ENCODE measurements at places on chromosomes 7 and 10. TPM values are rescaled to one million over a fixed set of nuclear protein-coding genes. Genes with fewer than 3 reads are reported as not detected.

DNA sequence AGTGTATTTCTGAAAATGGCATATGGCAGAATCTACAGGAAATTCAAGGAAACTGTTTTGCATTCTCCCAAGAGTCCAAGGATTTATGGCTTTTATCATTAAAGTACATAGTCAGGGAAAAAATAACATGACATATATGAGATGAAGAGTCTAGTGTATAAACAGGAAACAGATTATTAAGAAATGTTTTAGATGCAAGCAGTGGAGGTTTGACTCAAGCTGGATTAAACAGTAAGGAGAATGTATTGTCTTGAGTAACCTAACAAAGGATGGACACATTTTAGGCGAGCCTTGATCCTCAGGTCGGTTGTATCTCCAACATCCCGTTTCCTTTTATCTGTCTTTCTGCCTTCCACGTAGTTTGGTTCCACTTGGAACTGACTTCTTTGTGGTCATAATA is 17.9 kb downstream of the OR6B1 start:
- no peaks in the 10 kb centered on the region for H3K27me3 ChIP-seq
- no peak overlapping the region for H3K4me3 ChIP-seq
- no peak overlapping the region for H3K27ac ChIP-seq
- H3K36me3 ChIP-seq: no peaks in the 10 kb centered on the region
- no peaks in the 10 kb centered on the region for H3K4me1 ChIP-seq
- DNase-seq: no peak

GRCh38 chr7:134366481-134366880 is 49.8 kb upstream of the SLC35B4 start:
- no peaks in the 10 kb centered on the region for H3K4me1 ChIP-seq
- H3K36me3 ChIP-seq: no peaks in the 10 kb centered on the region
- no peak overlapping the region for H3K4me3 ChIP-seq

DNA sequence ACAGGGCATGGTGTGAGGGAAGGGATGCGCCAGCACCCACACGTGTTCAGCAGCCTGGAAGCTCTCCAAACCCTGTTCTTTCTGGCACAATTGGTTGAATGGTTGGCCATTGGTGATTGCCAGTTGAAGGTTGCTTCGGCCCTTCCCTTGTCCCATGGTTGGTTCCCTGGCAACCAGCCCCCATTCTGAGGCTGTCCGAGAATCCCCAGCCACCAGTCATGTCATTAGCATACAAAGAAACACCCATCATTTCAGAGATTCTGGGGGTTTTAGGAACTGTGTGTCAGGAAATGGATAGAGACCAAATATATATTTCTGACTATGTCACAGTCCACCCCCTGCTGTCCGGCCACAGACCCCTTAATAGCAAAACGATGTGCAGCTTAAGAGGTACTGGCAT is 21.8 kb downstream of the FKBP6 start:
- no peak for DNase-seq
- peak overlapping the region; percentile 21 for H3K27ac ChIP-seq
- H3K4me1 ChIP-seq: peaks cover 2% of the 10 kb centered on the region
- no peak overlapping the region for H3K4me3 ChIP-seq
- peaks cover 6% of the 10 kb centered on the region for H3K27me3 ChIP-seq
- H3K36me3 ChIP-seq: no peaks in the 10 kb centered on the region

- peaks cover 10% of the 10 kb centered on the region for H3K27me3 ChIP-seq
- H3K4me3 ChIP-seq: no peak overlapping the region
- no peaks in the 10 kb centered on the region for H3K4me1 ChIP-seq
- H3K36me3 ChIP-seq: no peaks in the 10 kb centered on the region
- H3K27ac ChIP-seq: no peak overlapping the region
Observed at GRCh38 chr10:13567030-13567429, 19.7 kb upstream of the PRPF18 start.

DNA sequence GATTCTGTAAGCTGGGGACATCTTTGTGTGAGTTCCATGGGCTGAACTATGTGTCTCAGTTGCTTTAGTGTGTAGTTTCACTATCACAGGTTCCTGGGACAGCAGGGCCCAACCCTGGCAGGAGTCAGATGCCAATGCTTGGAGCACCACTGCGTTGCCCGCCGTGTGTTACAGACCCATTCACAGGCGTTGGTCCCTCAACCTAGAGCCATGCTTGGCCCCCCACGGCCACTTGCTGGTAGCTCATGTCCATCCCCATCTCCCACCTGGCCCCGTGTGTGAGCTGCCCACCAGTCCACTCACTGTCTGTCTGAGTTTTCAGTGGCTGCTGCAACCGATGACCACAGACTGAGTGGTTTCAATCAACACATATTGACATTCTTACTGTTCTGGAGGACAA is 546.9 kb downstream of the TCERG1L start:
- peaks cover 4% of the 10 kb centered on the region for H3K36me3 ChIP-seq
- no peak overlapping the region for H3K4me3 ChIP-seq
- no peak overlapping the region for H3K27ac ChIP-seq
- no peaks in the 10 kb centered on the region for H3K27me3 ChIP-seq
- no peak for DNase-seq
- H3K4me1 ChIP-seq: no peaks in the 10 kb centered on the region

GRCh38 chr10:22531441-22531840 is 182.9 kb downstream of the PIP4K2A start:
- DNase-seq: no peak
- H3K27ac ChIP-seq: no peak overlapping the region
- peaks cover 23% of the 10 kb centered on the region for H3K36me3 ChIP-seq

GRCh38 chr7:1861799-1862458 is 191.9 kb downstream of the ELFN1 start:
- no peaks in the 10 kb centered on the region for H3K27me3 ChIP-seq
- H3K4me1 ChIP-seq: peaks cover 22% of the 10 kb centered on the region
- no peak overlapping the region for H3K4me3 ChIP-seq
- H3K27ac ChIP-seq: no peak overlapping the region
- no peaks in the 10 kb centered on the region for H3K36me3 ChIP-seq
- no peak for DNase-seq

DNA sequence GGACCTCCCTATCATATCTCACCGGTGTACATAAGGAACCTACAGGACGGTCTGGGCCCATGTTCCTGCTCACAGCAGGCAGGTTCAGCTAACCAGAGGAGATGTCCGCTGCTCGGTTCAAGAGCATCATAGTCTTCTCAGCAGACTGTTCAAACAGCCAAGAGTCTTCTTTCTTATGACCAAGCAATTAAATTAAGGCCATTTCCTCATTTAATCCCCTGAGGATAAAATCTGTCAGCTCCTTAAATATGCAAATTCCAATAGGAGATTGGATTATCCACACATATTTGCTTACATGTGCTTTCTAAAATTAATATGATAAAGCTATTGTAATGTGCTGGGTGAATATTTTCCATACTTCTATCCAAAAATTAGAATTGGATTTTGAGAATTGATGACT is 59.7 kb downstream of the LMBR1 start:
- DNase-seq: no peak
- H3K27me3 ChIP-seq: no peaks in the 10 kb centered on the region
- H3K4me3 ChIP-seq: no peak overlapping the region
- H3K4me1 ChIP-seq: peaks cover 53% of the 10 kb centered on the region
- H3K27ac ChIP-seq: peak overlapping the region; percentile 88

GRCh38 chr7:80450621-80451308 is 61.1 kb downstream of the GNAT3 start:
- H3K36me3 ChIP-seq: no peaks in the 10 kb centered on the region
- DNase-seq: no peak
- H3K27ac ChIP-seq: no peak overlapping the region
- no peaks in the 10 kb centered on the region for H3K27me3 ChIP-seq
- no peaks in the 10 kb centered on the region for H3K4me1 ChIP-seq

DNA sequence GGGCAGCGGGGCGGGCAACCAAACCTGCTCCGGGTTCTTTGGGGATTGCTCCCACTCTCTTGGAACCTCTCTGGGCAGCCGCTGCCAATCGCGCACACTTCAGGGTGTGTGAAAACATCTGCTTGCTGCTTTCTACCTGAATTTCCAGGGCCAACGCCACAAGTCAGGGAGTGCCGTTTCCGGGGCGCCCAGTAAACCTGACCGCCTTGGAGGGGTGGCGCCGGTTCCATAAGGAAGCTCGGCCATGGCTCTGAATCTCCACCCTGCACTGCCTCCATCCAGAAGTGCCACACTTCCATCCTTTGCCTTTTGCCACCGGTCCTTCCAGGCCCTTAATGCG is 679 bp upstream of the AFAP1L2 start:
- H3K4me3 ChIP-seq: no peak overlapping the region
- H3K4me1 ChIP-seq: peaks cover 6% of the 10 kb centered on the region
- DNase-seq: no peak
- no peaks in the 10 kb centered on the region for H3K36me3 ChIP-seq
- peaks cover 46% of the 10 kb centered on the region for H3K27me3 ChIP-seq

GRCh38 chr10:52332815-52333214 is 18.7 kb downstream of the DKK1 start:
- no peaks in the 10 kb centered on the region for H3K4me1 ChIP-seq
- no peak overlapping the region for H3K27ac ChIP-seq
- DNase-seq: no peak
- no peaks in the 10 kb centered on the region for H3K36me3 ChIP-seq

FOXI2 gene
- polyA plus RNA-seq: not detected

GPR15LG gene
- not detected for polyA plus RNA-seq

GDF2 gene
- not detected for polyA plus RNA-seq

TES gene
- polyA plus RNA-seq: 195 TPM

CADPS2 gene
- polyA plus RNA-seq: not detected

Measured in naive B cell (primary cell).